Psoas muscle (tissue), 8 donors: ENCODE measurements at places on chromosomes 3 and 15. TPM values are rescaled to one million over a fixed set of nuclear protein-coding genes. Genes with fewer than 3 reads are reported as not detected.
A peak's percentile ranks its signal among the peaks of the same experiment; 100 is the strongest.

LMAN1L gene
- not detected for total RNA-seq

OCA2 gene
- 0.52 TPM for total RNA-seq

MEX3B gene
- total RNA-seq: 1.3 TPM

GRCh38 chr3:66428733-66429132 lies 72.1 kb downstream of the LRIG1 start:
- no peaks in the 10 kb centered on the region for H3K36me3 ChIP-seq
- no peaks in the 10 kb centered on the region for H3K27me3 ChIP-seq
- H3K4me1 ChIP-seq: peaks cover 95% of the 10 kb centered on the region
- H3K27ac ChIP-seq: peak overlapping the region; percentile 89

DNA sequence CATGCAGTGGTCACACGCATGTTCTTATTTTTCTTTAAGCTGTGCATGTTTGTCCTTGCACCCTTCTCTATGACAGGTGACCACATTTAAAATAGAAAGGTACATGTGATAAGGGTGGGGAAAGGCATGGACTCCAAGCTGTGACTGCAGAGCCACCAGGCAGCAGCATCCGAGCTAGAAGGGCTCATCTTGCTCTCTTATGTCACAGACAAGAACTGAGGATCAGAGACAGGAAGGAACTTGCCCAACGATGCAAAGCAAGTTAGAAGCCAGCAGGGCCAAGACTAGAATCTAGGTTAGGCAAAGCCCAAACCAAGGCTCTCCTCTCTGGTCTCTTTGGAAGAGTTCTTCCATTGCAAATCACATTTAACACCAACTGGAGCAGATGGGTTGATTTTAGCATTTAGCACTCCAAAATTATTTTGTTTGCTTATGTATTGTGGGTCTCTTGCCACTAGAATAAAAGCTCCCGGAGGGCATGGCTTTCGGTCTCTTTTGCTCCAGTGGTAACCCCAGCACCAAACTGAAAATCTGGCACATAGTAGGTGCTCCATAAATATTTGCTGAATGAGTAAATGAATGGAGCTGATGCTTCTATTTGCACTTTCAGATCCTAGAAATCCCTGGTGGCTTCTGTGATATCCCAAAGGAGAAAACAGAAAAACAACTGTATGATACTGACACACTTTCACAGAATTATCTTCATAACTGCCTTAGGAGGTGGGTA lies 84.3 kb downstream of the IQSEC1 start:
- no peaks in the 10 kb centered on the region for H3K27me3 ChIP-seq
- DNase-seq: no peak
- no peak overlapping the region for H3K27ac ChIP-seq
- no peak overlapping the region for H3K4me3 ChIP-seq

GRCh38 chr15:76391309-76391708 lies 54.7 kb downstream of the ISL2 start:
- no peaks in the 10 kb centered on the region for H3K4me1 ChIP-seq
- DNase-seq: no peak
- H3K27ac ChIP-seq: no peak overlapping the region
- no peaks in the 10 kb centered on the region for H3K27me3 ChIP-seq
- H3K4me3 ChIP-seq: no peak overlapping the region
